Thyroid gland (tissue), 4 donors: ENCODE measurements at places on chromosomes 4 and X. TPM values are rescaled to one million over a fixed set of nuclear protein-coding genes. Genes with fewer than 3 reads are reported as not detected.

GRCh38 chr4:154491341-154492271 is at the start of gene DCHS2:
Gene DCHS2 (minus strand): TSS chr4:154491799. CDS start chr4:154491355, 444 bp downstream.
- peak; percentile 39 for DNase-seq

DNA sequence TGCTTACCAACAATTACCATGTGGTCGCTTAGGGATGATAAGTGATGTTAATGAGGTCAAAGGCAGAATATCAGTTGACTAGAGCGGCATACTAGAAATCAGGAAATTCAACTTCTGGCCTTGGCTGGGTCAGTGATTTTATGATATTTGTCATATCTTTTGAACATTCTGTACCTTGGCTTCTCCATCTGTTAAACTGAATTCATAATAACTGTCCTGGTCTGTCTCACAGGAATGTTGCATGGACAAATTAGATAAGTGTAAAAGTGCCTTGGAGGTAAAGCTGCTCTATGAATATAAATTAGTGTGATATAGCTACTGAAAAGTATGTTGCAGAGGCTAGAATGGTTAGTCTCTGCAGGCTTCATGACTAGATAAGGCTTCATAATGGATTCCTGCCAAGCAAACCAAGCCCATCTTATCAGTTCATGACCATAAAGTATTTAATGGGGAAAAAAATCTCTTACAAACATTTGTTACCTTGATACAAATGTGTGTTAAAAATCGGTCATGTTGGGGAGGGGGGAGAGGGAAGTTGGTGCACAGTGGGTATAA is 104.6 kb upstream of the BMPR1B start:
- DNase-seq: no peak

DNA sequence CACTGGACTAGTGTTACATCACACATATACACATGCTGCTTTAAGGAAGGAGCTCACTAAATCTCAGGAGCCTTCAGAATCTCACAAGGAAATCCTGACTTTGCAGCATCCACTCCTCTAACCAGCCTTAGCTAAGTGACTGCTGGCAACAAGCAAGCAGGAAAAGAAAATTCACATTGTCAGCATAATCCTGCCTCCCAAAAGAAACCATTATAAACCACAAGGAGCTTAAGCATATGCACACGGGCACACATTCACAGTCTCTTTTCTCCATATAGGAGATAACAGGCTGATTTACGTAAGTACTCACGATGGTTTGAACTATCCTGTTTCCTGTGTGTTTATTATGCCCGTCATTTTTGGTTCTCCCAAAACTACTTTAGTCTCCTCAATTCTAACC is 136.3 kb downstream of the TMEM144 start:
- DNase-seq: no peak

DNA sequence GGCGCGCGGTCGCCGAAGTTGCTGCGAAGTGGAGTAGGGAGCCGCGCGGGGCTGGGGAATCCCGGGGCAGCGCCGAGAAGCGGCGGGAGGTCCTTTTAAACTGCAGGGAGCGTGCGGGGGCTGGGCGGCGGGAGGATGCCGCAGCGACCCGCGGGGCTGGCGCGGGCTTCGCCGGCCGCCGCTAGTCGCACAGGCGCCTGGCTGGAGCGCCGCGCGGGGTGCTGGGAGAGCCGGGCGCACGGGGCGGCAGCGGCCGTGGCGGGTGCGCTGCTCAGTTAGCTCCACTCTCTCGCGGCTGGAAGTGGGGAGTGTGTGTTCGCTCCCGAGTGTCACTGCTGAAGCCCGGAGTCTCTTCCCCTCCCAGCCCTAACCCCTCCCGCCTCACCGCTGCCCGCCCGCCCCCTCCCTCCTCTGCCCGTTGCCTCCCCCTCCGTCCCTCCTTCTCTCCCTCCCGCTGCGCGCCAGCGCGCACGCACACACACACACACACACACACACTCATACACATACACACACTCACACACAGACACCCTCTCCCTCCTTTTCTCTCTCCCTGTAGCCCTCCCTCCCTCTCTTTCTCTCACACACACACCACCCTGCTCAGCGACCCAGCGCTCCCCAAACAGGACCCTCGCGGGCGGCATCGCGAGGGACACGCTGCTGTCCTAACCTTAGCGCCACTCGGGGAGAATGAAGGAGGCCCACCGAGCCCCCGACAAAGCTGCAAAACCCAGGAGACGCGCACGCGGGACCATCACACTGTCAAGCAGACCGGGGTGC is at the start of gene NDNF:
TSS of gene NDNF (minus strand) at position 312 of the 780 bp plus-strand sequence. CDS start 26,698 bp downstream, outside the sequence.
- DNase-seq: peak; percentile 37

GRCh38 chr4:25532591-25532990 is 123.1 kb upstream of the SLC34A2 start:
- no peak for DNase-seq

ZNF732 gene
- total RNA-seq: not detected

GRCh38 chr4:63983224-63983623 is 426.0 kb downstream of the TECRL start:
- no peak for DNase-seq

- no peak for DNase-seq
These were observed 86.8 kb downstream of the CAMK2D start for GRCh38 chr4:113674733-113675132.

DNA sequence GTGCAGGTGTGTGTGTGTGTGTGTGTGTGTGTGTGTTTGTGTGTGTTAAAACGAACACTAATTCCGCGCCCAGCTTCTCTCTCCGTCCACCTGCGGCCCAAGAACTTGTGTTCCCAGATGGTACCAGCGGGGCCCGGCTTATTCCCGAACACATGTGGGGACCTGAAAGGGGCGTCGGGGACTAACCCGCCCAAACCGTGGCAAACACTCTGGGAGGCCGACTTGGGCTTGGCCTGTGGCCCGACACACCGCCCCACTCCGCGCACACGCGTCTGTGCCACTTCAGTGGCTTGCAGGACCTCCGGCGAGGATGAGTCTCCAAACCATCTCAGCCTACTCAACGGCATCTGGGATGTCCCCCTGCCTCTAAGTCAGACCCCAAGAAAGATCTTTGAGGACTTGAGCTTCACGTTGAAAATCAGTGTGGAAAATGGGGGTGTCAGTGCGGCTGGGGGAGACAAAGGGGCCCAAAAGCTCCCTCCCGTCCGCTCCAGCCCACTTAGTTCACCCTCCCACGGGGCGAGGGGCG is 790 bp upstream of the HHIP start:
- no peak for DNase-seq

DNA sequence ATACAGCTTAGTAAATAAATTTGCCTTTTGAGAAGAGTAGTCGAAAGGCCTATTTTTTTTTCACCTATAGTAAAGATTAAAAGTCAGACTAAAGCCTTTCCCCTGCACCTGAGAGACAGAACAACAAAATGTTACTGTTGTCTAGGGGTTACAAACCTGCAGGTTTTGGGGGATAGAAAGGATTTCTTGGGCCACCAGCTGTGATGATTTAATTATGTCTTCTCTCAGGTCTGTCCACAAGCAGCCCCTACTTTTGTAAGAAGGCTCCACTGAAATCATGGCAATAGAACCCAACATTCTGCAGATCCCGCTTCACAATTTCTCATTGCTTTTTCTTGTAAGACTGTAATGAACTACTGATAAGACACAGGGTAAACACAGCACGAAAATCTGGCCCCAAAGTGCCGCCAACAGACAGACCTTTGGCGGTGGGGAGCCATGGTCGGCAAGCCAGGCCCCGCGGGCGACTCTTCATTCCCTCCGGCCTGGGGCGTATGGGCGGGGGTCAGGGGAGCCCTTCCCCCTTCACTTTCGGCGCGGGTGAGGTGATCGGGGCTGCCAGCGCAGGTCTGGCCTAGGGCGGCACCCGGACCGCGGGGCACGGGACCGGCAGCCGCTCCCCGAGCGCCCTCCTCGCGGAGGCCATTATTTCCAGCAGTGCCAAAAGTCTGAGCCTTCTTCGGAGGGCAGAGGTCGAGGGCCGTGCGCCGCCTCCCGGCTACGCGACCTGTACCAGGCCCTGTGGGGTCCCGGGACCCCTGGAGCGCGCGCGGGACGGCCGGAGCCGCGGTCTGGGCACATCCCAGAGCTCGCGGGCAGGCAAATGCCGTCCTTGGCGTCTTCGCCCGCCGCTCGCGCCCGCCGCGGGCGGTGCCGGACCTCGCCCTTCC is 812 bp upstream of the KDM6A start:
- peak; percentile 41 for DNase-seq

- DNase-seq: no peak
These were observed 168.7 kb upstream of the GALNTL6 start for GRCh38 chr4:171644430-171645057.

- no peak for DNase-seq
These were observed 65.5 kb upstream of the GNPDA2 start for GRCh38 chr4:44791831-44792230.
